Effector CD4-positive, alpha-beta T cell (primary cell): ENCODE measurements at places on chromosomes 7 and 10.

- DNase-seq, result no peak
Observed at GRCh38 chr10:2944788-2945187, 122.6 kb upstream of the PFKP start.

DNA sequence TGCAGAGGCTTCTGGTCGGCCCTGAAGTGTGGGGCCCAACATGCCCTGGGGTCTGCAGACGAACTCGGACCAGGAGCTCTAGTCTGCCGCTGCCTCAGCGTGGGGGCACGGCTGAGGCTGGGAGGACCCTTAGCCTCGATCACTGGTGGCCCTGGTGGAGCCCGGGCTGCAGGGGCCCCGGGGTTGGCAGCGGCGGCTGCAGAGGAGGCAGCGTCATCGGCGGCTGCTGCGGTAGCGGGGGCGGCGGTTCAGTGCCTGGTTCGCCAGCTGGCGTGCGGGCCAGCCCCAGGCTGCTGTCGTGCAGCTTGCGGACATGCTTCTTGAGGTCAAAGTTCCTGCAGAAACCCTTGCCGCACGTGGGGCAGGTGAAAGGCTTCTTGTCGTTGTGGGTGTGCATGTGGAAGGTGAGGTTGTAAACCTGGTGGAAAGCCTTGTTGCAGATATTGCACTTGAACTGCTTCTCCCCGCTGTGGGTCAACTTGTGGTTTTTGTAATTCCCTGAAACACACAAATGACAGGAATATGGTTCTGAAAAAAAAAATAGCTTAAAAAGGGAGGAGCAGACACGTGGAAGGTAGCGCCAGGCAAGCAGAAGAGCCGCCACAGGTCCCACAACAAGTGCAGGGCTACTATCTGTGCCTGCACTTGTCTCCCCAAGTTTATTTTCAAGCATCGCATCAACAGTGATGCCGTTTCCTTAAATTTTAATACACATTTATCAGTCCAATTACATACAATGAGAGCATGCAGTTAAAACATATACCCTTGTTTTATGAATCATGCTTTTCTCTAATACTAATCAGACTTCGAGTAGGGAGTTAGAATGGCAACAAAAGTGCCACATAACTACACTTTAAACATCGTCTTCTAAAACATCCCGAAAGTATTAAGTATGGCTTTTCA is 2.4 kb downstream of the FEZF1 start:
- no peak for DNase-seq

GRCh38 chr7:143394777-143395176 is 13.6 kb downstream of the ZYX start:
- DNase-seq, result no peak

DNA sequence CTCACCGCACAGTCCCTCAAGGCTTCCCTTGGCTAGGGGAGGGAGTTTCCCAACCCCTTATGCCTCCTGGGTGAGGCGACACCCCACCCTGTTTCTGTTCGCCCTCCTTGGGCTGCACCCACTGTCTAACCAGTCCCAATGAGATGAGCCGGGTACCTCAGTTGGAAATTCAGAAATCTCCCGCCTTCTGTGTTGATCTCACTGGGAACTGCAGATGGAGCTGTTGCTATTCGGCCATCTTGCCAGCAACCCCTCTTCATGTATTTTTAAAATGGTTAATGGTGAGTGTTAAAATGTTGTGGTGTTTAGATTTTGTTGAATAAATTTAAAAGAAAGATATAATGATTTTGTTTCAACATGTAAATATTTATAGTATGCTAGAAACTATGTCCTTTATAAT is 22.0 kb downstream of the UMAD1 start:
- DNase-seq, result no peak

DNA sequence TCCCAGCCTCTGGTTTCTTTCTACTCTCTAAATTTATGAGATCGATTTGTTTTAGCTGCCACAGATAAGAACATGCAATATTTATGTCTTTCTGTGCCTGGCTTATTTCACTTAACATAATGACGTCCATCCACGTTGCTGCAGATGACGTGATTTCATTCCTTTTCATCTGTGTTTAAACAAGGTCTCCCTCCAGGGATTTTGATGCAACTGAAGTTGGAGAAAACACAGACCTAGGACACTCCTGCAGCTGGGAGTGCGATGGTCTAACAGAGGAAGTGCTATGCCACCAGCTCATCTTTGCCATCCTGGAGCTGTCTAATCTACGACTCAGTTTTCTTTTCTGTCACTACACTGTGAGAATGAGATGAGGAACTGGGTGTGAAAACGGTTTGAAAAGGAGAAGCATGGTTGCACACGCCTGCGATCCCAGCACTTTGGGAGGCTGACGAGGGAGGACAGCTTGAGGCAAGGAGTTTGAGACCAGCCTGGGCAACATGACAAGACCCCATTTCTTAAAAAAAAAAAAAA is 1.5 kb upstream of the KCTD7 start:
- no peak for DNase-seq

DNA sequence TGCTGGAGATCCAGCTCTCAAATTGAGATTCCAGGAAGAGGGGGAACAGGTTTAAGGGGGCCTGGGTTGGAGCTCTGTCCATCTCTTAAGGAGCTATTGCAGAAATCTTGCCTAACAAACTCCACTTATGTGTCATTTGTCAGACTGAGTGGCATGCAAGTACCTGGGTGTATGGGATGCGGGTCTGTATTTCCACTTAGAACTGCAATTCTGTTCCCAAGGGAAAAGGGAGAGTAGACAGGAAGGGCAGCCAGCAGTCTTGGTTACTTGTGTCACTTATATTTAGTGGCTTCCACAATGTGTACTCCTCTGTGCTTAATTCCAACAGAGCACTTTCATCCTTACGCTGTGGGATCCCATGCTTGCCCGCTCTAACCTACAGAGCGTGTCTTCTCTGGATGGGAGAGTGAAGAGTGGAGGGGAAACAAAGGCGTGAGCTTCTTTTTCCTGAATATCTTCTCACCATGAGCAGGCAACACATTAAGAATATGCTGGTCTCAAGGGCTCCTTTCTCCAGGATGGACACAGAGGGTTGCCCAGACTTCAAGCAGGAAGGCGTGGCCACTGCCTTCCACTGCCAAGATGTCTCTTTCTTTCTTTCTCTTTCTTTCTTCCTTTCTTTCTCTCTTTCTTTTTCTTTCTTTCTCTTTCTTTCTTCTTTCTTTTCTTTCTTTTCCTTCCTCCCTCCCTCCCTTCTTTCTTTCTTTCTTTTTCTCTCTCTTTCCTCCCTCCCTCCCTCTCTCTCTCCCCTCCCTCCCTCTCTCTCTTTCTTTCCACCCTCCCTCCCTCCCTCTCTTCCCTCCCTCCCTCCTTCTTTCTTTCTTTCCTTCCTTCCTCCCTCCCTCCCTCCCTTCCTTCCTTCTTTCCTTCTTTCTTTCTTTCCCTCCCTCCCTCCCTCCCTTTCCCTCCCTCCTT is 153.8 kb upstream of the TNS3 start:
- DNase-seq, result no peak

DNA sequence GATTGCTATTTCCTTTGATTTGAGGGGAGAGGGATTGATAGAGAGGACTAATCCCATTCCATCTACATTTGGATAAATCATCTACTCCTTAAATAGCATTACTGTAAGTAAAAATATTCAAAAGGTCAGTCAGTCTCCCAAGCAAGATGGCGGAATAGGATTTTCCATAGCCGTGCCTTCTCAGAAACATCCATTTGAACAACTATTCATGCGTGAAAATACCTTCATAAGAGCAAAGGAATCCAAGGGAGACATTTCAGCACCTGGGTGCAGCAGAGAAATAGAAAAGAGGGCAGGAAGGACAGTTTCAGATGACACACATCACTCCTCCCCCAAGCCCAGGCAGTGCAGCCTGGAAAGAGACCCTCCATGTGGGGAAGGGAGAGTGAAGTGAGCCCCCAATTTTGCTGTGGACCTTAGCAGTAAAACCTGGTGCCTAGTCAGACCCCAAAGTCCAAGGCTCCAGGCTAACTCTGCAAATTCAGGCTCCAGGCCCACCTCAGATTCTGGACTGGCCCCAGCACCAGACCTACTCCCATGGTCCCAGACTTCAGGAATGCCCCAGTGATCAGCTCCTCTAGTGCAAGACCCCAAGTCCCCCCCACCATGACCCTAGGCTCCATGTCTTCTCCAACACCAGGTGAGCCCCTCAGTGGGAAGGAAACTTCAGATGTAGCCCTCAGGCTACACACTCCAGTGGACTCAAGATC is 104.3 kb upstream of the LANCL2 start:
- DNase-seq, result no peak

GRCh38 chr7:14073543-14073942 is 84.1 kb upstream of the ETV1 start:
- no peak for DNase-seq

- no peak for DNase-seq
Observed at GRCh38 chr10:124174071-124174566, 80.7 kb upstream of the CHST15 start.

DNA sequence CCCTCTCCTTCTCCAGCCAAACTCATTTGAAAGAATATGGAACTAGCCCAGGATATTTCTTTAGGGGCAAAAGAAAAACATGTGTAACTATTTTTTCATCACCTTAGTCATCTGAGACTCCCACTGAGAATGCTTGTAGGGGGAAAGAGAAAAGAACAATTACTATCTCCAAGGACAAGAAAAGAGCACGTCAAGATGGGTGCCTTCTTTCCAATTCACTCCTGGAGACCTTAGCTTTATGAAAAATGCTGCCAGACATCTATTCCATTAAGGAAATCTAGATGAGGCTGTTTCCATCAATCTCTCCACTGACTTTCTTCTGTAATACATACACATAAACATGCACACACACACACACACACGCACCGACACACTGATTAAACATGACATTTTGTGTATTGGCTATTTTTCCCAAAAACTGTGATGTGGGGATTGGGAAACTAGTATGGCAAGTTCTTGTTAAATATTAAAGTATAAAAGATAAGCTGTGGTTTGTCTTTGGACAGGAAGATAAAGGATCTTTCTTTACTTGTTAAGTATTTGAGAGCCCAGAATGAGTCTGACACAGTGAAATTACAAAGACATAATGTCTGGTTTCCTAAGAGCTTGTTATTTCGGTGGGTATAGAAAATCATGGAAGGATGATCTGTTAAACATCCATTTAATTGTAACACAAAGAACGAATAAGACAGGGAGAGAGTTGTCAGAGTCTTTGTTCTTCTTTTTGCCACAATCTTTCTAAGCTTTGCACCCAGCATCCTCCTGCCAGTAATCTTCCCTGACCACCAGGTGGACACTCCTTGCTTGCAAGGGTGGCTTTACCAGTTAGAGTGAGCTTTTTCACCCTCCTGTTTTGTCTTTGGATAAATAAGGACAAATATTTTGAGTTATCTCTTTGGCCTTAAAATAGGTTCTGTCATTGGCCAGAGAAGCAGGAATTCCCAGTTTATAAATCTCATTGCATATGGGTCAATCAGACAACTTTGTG is 177.3 kb upstream of the TMEM72 start:
- no peak for DNase-seq

- DNase-seq, result no peak
Observed at GRCh38 chr7:17166824-17167379, 131.6 kb upstream of the AHR start.

DNA sequence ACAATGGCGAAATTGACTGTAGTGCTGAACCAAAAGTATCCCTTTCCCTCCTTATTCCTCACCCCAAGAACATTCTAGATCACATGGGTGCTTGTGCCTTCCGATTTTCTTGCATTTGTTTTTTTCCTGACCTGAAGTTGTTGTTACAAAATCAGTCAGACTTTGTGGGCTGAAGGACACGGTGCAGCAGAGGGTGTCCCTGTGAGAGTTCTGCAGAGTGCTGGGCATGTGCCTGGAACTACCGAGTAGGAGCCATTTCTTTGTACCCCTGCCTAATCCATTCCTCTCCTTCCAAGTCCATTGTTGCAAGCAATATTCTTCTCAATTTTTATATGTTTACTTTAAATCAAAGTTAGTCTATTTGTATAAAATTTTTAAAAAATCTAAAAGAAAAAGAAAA is 35.3 kb upstream of the GJD4 start:
- no peak for DNase-seq

GRCh38 chr7:156100086-156100485 is 287.8 kb upstream of the SHH start:
- DNase-seq, result no peak

GRCh38 chr10:6864142-6864541 is 284.1 kb upstream of the PRKCQ start:
- DNase-seq, result no peak
